ENCODE measurements at places on chromosomes 5 and 9. TPM values are rescaled to one million over a fixed set of nuclear protein-coding genes. Genes with fewer than 3 reads are reported as not detected.
A peak's percentile ranks its signal among the peaks of the same experiment; 100 is the strongest.

DNA sequence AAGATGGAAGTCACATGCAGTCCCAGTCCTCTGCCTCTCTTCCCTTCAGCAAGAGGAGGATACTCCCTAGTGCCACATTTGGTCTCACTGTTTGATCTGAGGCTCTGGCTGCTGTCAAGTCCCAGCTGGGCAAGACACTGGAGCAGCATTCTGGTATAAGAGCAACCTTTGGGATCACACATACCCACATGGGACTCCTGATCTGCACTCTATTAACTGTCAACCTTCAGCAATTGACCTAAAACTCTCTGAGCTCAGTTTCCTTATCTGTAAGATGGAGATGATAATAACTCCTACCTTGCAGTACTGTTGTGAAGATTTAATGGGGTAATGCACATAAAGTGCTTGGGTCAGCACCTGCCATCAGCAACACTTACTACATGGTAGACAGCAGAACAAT is 437.9 kb downstream of the PIK3R1 start:
- no peaks in the 10 kb centered on the region for H3K36me3 ChIP-seq
- no peaks in the 10 kb centered on the region for H3K27me3 ChIP-seq
- H3K27ac ChIP-seq = no peak overlapping the region

DNA sequence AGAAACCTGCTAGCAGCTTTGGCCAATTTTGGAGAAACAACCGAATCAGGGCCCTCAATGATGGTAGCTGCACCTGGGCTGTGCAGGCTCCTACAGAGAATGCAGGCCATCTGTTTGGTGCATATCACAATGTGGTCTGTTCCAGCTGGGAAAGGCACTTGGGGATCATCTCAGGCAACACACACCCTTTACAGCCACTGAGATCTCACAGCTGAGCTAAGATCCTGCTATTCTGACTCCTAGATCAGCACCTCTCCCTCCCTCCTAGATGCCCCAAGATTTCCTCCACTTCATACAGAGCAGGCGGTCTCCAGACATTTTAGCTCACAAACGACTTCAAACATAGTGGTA is 100.7 kb downstream of the SH3TC2 start:
- H3K27ac ChIP-seq = no peak overlapping the region
- H3K4me3 ChIP-seq = no peak overlapping the region
- no peaks in the 10 kb centered on the region for H3K36me3 ChIP-seq
- H3K4me1 ChIP-seq = no peaks in the 10 kb centered on the region

DNA sequence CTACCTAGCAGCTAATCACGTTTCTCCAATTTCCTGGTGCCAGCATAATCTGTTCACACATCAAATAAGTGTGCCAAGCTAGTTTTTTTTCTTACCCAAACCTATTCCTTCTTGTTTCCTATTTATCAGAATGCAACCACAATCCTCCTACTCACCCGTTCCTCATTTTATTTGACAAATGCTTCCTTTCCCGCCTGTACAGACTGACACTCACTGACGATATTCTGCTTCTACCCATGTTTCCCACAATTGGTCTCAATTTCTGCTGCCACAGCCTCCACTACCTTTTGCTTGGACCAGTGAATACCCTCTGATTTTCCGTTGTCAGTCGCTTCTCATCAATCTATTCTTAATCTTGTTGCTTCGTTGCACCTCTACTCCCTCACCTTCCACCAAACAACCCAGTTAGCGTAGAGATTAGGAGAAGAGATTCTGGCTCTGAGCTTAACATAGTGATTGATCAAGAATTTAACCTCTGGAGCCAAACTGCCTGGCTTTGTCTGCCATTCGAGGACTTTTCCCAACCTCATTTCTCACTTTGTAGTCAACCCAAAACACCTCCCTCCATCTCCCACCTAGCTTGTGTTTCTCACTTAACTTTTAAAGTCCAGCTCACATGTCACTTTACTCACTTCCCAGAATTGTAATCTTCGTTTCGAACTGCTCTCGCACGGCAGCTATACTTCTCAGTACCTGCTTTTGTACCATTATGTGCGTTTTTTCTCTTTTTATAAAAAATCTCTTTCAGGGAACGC is 729 bp upstream of the TMEM38B start:
- H3K36me3 ChIP-seq = no peaks in the 10 kb centered on the region
- H3K27me3 ChIP-seq = no peaks in the 10 kb centered on the region
- peaks cover 29% of the 10 kb centered on the region for H3K4me1 ChIP-seq
- H3K4me3 ChIP-seq = peak overlapping the region; percentile 82
- H3K27ac ChIP-seq = peak overlapping the region; percentile 92

HCN1 gene
- 5.5 TPM for total RNA-seq

REEP2 gene
- 28.4 TPM for total RNA-seq

Data from right atrium auricular region (tissue), 2 donors.